ENCODE measurements at places on chromosomes 6 and 20. TPM values are rescaled to one million over a fixed set of nuclear protein-coding genes. Genes with fewer than 3 reads are reported as not detected.

ARG1 gene
- not detected for total RNA-seq

SCGN gene
- not detected for total RNA-seq

CENPW gene
- total RNA-seq, result 42.2 TPM

DNA sequence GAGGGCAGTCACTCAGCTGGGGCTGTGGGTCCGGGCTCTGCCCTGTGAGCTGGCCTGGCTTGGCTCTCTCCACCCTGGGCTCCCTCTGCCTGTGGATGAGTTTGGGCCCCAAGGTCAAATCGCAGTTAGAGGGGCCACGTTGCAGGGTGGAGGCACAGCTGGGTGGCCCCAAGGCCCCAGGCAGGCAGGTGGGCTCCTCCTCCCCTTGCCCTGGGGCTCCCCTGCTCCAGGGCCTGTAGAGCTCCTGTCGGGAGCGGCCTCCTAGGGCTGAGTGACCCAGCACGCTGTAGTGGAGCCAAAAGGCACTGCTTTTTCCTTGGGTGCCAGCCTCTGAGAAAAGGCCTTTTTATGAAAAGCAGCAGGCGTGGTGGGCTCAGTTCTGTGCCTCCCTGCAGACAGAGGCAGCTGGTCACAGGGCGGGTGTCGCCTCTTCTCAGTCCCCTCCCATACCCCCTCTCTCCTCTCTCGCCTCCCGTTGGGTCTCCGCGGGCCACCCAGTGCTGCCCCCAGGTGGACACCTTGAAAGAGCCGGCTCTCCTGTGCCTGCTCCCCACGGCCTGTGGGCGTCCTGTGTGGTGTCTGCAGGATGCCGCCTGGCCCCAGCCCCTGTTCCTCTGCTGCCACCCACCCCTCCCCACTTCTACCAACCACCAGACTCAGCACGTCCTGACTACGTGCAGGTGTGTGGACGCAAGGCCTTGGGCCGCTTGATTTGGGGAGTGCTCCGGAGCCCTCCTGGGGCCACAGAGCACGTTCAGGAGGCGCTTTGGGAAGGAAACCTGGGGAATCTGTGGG, 13.2 kb downstream of the SS18L1 start:
- DNase-seq, result peak; percentile 94

GRCh38 chr20:571754-572441, 28.3 kb upstream of the CSNK2A1 start:
- DNase-seq, result peak; percentile 84

- no peak for DNase-seq
Observed at GRCh38 chr6:82645536-82646230, 282.1 kb downstream of the TPBG start.

Data from endodermal cell (in vitro differentiated cells).